Fibroblast of skin of abdomen (primary cell): ENCODE measurements at places on chromosomes 2 and 18.
A peak's percentile ranks its signal among the peaks of the same experiment; 100 is the strongest.

- no peak for DNase-seq
These were observed 864.7 kb downstream of the TRIB2 start for GRCh38 chr2:13581471-13581870.

- no peak for DNase-seq
These were observed 207.5 kb downstream of the NR4A2 start for GRCh38 chr2:156125018-156125417.

DNA sequence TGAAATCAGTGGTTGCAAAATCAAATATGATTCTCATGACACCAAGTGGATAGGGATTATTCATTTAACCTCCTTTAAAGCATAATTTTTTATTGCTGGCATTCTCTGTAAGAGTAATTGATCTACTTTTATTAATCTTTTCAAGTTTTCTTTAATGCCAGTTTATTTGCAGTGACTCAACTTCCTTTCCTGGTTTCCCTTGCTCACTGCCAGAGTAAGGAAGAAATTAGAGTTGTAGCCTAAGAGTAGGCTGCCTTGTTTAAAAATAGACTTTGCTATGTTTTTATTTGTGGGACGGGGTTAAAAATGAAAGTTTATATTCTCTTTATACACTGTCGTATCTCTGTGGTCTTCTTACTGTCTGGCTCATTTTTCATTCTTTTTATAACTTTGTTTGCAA lies 148.6 kb downstream of the WDR7 start:
- DNase-seq: no peak

GRCh38 chr2:43083710-43084698 lies 142.4 kb downstream of the ZFP36L2 start:
- DNase-seq: peak; percentile 87

DNA sequence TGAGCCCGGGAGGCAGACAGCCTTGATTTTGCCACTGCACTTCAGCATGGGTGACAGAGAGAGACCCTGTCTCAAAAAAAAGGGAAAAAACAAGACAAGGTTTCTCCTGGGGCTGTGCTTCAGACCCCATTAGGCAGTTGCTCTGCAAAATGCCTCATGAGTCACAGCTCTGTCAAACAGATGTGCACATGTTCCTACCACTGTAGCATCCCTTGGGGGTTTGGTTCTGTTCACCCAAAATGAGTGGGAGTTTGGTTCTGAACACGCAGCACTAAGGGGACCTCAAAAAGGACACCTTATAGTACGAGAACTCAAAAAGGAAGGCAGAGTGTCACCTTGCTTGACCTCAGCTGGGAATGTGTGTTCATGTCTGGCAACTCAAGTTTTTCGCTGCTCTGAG lies 134.9 kb downstream of the RPIA start:
- no peak for DNase-seq

DNA sequence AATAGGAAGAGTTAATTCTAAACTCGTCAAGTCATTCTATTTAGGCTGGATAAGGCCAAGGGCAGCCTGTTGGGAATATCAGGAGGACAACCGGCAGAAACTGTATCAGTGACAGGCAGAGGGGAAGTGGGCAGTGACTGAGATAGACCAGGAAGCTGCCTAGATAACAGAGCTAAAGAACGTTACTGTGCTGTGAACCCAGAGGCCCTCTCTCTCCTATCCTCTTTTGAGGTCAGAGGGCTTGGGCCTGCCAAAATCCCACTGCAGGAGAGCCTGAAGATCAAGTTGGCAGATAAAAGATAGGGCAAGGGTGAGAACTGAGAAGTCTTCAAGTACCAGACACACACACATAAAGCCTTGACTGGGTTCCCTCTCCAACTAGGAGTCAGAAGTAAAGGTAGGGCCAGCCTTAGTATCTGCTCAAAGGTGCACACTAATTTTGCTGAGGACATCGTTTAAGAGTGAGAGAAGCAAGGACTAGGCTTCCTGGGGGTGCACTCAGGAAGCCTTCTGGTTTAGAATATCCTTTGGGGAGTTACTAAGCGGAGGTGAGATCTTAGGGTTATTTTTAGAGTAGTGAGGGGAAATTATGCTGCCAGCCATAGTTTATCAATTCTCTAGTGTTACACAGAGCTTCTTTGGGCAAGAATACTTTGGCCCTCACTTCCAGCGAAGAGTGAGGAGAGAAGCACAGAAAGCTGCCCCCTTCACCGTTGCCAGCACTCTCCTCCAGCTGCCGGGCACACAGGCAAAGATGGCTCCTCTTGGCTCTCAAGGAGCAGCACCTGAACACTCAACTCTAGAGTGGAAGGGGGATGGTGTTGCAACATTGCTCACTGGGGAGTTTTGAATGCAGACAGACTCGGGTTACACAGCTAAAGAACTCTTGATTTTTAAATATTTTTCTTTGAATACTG lies 9.8 kb downstream of the CAVIN2 start:
- no peak for DNase-seq

GRCh38 chr2:95388091-95388692 lies 14.3 kb upstream of the FAHD2A start:
- no peak for DNase-seq

DNA sequence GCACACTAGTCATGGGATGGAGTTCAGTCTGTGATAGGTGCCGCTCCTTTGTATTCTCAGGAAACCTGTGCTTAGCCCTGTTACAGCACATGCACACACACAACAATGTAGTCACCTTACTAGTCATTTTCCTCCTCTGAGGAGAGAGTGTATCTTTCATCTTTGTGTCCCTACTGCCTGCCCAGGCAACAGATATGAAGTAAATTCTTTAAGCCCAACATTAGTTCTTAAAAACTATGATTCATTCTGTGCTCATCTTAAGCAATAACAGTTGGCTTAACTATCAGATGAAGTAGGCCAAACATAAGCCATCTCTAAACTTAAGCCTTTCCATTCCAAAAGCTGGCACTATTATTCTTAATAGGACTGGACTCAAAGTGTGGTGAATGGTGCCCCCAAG lies 186.5 kb downstream of the LNPK start:
- peak; percentile 16 for DNase-seq
